ENCODE measurements at places on chromosomes 6 and 20. TPM values are rescaled to one million over a fixed set of nuclear protein-coding genes. Genes with fewer than 3 reads are reported as not detected.

Gene HLA-DQA2
- total RNA-seq, result not detected

Gene SENP6
- total RNA-seq, result 58.7 TPM

Gene ARMH2
- total RNA-seq, result not detected

Gene RIN2
- 25.0 TPM for total RNA-seq

All from Panc1 (cell line).